Neural cell (in vitro differentiated cells): ENCODE measurements at places on chromosomes 11 and 22. TPM values are rescaled to one million over a fixed set of nuclear protein-coding genes. Genes with fewer than 3 reads are reported as not detected.

The ROM1 gene
- 0.31 TPM in 1 of 2 replicates, not detected in the other for polyA plus RNA-seq

The KCNE3 gene
- not detected in 2 replicates for polyA plus RNA-seq

The LARGE2 gene
- polyA plus RNA-seq, result not detected in 2 replicates

The ASCC2 gene
- polyA plus RNA-seq, result 25.3 and 26.2 TPM in 2 replicates

The DLG2 gene
- polyA plus RNA-seq, result 177 and 179 TPM in 2 replicates

The ZNF280B gene
- polyA plus RNA-seq, result 0.98 and 2.3 TPM in 2 replicates

The POTEH gene
- not detected in 2 replicates for polyA plus RNA-seq

The ISX gene
- polyA plus RNA-seq, result not detected in 2 replicates

The OR2AT4 gene
- not detected in 2 replicates for polyA plus RNA-seq

The SDF2L1 gene
- polyA plus RNA-seq, result 11.0 and 11.6 TPM in 2 replicates

The HNRNPUL2 gene
- 27.5 and 29.3 TPM in 2 replicates for polyA plus RNA-seq

The LIF gene
- polyA plus RNA-seq, result 0.05 TPM in 1 of 2 replicates, not detected in the other

The DRAP1 gene
- 242 and 259 TPM in 2 replicates for polyA plus RNA-seq

The TMPRSS6 gene
- polyA plus RNA-seq, result not detected in 2 replicates

The MS4A1 gene
- polyA plus RNA-seq, result not detected in 2 replicates
